ENCODE measurements at places on chromosomes 13 and 19.
A peak's percentile ranks its signal among the peaks of the same experiment; 100 is the strongest.

DNA sequence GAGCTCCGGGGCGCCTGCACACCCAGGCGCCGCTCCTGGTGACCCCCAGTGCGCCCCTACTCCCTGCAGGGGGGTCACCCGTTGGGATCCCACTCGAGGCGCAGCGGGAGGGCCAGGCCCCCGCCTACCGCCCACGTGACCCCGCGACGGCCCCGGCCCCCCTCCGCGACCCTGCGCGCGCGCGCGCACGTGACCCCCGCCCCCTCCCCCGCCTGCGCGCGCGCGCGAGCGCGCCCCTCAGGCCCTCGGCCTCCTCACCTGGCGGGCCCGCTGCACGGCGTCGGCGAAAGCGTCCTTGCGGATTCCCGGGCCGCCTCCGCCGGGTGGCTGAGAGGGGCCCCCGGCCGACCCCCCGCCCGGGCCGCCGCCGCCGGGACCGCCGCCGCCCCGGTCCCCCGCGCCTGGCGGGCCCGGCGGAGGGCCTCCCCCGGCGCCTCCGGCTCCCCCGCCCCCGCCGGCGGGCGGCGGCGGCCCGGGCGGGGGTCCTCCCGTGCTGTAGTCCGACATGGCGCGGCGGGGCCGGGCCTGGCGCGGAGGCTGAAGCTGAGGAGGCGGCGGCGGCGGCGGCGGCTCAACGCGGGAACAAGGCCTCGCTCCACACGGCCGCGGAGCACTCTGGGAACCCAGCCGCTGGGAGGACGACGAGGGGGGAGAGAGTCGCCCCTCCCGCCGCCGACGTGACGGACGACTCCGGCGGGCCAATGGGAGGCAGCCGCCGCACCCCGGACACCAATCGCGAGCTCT is at the start of gene KHSRP:
Gene KHSRP (minus strand): TSS at position 617 of the 744 bp plus-strand sequence. CDS start 110 bp downstream, at position 507.
- DNase-seq: no peak

DNA sequence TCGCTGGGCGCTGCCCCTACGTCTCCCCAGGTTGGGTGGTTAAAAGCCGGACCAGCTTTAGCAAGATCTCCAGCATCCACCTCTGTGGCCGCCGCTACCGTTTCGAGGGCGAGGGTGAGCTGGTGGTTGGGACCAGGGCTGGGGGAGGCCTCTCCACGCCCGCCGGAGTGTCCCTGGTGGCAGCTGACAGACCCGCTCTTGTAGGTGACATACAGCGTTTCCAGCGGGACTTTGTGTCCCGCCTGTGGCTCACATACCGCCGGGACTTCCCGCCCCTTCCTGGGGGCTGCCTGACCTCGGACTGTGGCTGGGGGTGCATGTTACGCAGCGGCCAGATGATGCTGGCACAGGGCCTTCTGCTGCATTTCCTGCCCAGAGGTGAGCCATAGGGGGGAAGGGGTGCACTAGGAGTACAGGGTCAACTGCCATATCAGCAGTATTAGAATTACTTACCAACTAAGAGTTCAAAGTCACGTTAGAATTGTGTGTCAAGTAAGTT is 1.1 kb downstream of the ATG4D start:
- DNase-seq: no peak

GRCh38 chr13:30679483-30680330 is 55.6 kb upstream of the ALOX5AP start:
- DNase-seq: no peak

DNA sequence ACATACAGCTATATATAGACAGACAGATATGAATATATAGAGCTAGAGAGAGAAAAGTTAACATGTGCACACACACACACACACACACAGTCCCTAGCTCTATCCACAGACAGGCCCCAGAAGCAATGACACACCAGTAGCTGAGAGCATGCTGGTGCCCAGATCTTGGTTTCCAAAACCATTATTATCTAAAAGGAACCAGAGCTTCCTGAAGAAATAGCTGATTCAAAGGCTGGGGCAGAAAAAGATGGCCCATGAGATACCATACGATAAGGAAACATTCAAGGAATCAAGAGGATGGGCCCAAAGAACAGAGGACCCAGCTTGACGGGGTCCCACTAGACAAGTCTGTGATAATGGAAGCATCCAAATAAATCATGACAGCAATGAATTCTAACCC is 53.4 kb downstream of the ABCC4 start:
- DNase-seq: no peak

DNA sequence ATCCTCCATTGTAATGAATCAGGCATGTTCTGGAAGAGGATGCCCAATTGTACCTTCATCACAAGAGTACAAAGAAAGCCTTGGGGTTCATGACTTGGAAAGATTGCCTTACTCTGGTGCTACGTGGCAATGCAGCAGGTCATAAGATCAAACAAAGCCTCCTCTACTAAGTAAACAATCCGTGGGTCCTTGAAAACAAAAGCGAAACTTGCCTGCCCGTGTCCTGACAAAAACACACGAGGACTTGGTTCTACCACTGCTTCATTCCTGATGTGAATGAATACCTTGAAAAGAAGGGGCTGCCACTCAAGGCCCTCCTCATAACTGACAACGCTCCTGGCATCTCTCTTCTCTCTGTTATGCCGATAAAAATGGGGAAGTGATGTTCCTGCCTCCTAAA is 18.9 kb downstream of the ZNF563 start:
- no peak for DNase-seq

GRCh38 chr19:40690050-40690692 is at the start of gene NUMBL:
Gene NUMBL (minus strand): TSS chr19:40690651. CDS start chr19:40690483, 168 bp downstream.
- no peak for DNase-seq

GRCh38 chr13:84536906-84537305 is 654.6 kb upstream of the SLITRK1 start:
- DNase-seq: no peak

DNA sequence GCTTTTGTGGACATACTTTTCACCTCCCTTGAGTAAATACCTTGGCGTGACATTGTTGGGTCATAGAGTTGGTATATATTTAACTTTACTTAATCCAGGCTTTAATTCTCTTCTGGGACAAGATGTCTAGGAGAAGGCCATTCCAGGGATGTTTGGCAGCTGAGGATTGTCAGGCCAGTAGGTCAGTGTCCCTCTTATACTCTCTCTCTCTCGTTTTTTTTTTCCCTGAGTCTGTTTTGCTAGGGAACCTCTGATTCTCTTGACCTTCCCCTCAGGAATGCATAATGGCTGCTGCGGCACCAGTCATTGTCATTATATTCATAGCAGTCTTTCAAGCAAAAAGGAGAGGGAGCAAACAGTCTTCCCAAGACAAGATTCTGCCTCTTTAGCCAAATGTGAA is 48.8 kb downstream of the BICRA start:
- DNase-seq: no peak

DNA sequence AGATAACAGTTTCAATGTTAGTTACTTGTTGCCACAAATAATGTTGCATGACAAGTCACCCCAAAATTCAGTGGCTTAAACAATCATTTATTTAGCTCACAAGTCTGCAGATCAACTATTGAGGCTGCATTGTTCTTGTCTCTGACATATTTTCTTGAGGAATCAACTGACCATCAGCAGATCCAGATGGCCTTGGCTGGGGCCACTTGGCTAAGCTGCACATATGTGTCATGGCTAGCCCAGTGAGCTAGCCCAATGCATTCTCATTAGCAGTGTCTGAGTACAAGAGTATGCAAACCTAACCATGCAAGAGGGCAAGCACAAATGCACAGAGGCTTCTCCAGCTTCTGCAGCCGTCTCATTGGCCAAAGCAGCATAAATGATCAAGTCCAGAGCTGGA is 180.4 kb downstream of the DNAJC15 start:
- no peak for DNase-seq

GRCh38 chr19:38662537-38663155 is 15.2 kb downstream of the ACTN4 start:
- no peak for DNase-seq

- DNase-seq: no peak
These were observed 26.2 kb downstream of the WASF3 start for GRCh38 chr13:26583662-26584061.

- DNase-seq: no peak
These were observed at the start of gene FOXA3 for GRCh38 chr19:45863840-45864628. Gene FOXA3 (plus strand): TSS chr19:45864326. CDS start chr19:45864457, 131 bp downstream.

- no peak for DNase-seq
These were observed 1.4 kb downstream of the ACTN4 start for GRCh38 chr19:38648769-38649304.

- DNase-seq: peak; percentile 52
These were observed at the start of gene NFIX for GRCh38 chr19:12994701-12995595. Gene NFIX (plus strand): TSS chr19:12995475. CDS start chr19:12995838, 363 bp downstream.

- no peak for DNase-seq
These were observed 57.4 kb upstream of the UBE2L5 start for GRCh38 chr13:30364876-30365275.

DNA sequence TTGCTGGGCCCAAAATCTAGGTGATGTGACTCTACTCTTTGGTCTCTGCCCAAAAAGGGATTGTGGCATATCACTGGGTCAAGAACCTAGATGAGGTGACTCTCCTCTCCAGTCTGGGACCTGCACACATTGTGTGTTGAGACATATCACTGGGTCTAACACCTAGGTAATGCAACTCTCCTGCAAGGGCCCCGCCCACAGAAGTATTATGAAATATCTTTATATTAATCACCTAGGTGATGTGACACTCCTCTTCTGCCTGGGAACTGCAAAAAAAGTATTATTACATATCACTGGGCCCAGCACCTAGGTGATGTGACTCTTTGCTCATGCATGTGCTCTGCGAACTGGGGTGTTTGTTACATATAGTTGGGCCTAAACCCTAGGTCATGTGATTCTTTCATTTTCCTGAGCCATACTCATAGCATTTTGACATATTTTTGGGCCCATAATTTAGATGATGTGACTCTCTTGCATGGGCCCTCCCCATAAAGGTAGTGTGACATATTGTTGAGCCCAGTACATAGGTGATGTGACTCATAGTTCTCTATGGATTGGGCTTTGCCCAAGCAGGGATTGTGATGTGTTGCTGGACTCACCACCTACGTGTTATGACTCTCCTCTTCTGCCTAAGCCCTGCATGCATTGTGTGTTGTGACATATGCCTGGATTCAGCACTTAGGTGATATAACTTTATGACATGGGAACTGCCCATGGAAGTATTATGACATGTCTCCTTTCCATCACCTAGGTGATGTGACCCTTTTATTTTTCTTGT is 11.2 kb upstream of the ZNF681 start:
- no peak for DNase-seq

Measured in anterior cingulate cortex (tissue), 58 donors.